Uterine smooth muscle cell (primary cell): ENCODE measurements at places on chromosomes 1 and 21. TPM values are rescaled to one million over a fixed set of nuclear protein-coding genes. Genes with fewer than 3 reads are reported as not detected.

CFHR4 gene
- total RNA-seq: not detected in 2 replicates

HSD3B1 gene
- not detected in 2 replicates for total RNA-seq

SH2D2A gene
- total RNA-seq: 0.25 TPM in 1 of 2 replicates, not detected in the other

PCAT6 gene
- not detected in 2 replicates for total RNA-seq

RASSF5 gene
- total RNA-seq: 0.11 and 0.50 TPM in 2 replicates

RAB4A gene
- 19.8 and 26.4 TPM in 2 replicates for total RNA-seq

BMP8B gene
- under 0.01 TPM in 2 replicates for total RNA-seq

CHAF1B gene
- total RNA-seq: 2.5 and 8.9 TPM in 2 replicates

RNPEP gene
- 59.1 and 62.7 TPM in 2 replicates for total RNA-seq

BRINP3 gene
- total RNA-seq: not detected in 2 replicates

NTNG1 gene
- total RNA-seq: 19.0 and 30.4 TPM in 2 replicates

CLDN14 gene
- 0.11 and 0.37 TPM in 2 replicates for total RNA-seq

AADACL3 gene
- total RNA-seq: not detected in 2 replicates

MEGF6 gene
- 0.77 and 2.5 TPM in 2 replicates for total RNA-seq

AK5 gene
- 45.2 and 49.5 TPM in 2 replicates for total RNA-seq

DMBX1 gene
- total RNA-seq: not detected in 2 replicates

ACOT11 gene
- total RNA-seq: 3.4 and 5.7 TPM in 2 replicates

HMGN1 gene
- total RNA-seq: 280 and 436 TPM in 2 replicates

ASTN1 gene
- 0.22 and 0.75 TPM in 2 replicates for total RNA-seq

OR2L13 gene
- not detected in 2 replicates for total RNA-seq

SEMA6C gene
- total RNA-seq: 0.66 and 0.75 TPM in 2 replicates

IL19 gene
- total RNA-seq: not detected in 2 replicates

TFF3 gene
- not detected in 2 replicates for total RNA-seq

PRAMEF12 gene
- total RNA-seq: not detected in 2 replicates

LDLRAD2 gene
- total RNA-seq: 0.11 TPM in 1 of 2 replicates, not detected in the other

OR2L2 gene
- under 0.01 TPM in 1 of 2 replicates, not detected in the other for total RNA-seq

ZNF648 gene
- total RNA-seq: not detected in 2 replicates

TMPRSS3 gene
- total RNA-seq: not detected in 2 replicates

PTPN22 gene
- total RNA-seq: 0.66 and 0.75 TPM in 2 replicates

SLC9A1 gene
- 8.4 and 14.5 TPM in 2 replicates for total RNA-seq

AGRN gene
- 35.2 and 54.7 TPM in 2 replicates for total RNA-seq

PODN gene
- 5.6 and 35.1 TPM in 2 replicates for total RNA-seq

RNU1-4 gene
- total RNA-seq: under 0.01 and 2,224 TPM in 2 replicates

ATP8B2 gene
- 159 and 234 TPM in 2 replicates for total RNA-seq

OLIG2 gene
- total RNA-seq: not detected in 2 replicates

CD1E gene
- total RNA-seq: not detected in 2 replicates

REN gene
- 0.62 and 0.77 TPM in 2 replicates for total RNA-seq

TEX38 gene
- not detected in 2 replicates for total RNA-seq

C21orf58 gene
- total RNA-seq: 4.5 and 11.5 TPM in 2 replicates
